T follicular helper cell (primary cell): ENCODE measurements at places on chromosomes 7 and 10.

DNA sequence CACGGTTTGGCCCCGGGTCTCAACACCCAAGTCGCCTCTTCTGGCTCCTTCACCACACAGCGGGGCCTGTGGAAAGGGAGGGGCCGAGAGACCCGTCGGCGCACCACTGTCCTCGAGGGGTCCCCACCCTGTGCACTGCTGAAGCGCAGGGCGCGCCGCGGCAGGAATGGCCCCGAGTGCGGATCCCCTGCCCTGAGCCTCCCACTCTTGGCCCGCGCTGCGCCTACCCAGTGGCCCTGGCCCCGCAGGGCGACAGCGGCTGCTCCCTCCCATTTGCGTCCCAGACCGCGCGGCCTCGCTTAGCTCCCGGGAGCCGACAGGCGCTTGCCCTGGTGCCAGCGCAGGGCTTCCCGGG, 2.1 kb upstream of the SFMBT2 start:
- no peak for DNase-seq

- DNase-seq, result no peak
These were observed 159.1 kb downstream of the LRRC4 start for GRCh38 chr7:127872122-127872521.

DNA sequence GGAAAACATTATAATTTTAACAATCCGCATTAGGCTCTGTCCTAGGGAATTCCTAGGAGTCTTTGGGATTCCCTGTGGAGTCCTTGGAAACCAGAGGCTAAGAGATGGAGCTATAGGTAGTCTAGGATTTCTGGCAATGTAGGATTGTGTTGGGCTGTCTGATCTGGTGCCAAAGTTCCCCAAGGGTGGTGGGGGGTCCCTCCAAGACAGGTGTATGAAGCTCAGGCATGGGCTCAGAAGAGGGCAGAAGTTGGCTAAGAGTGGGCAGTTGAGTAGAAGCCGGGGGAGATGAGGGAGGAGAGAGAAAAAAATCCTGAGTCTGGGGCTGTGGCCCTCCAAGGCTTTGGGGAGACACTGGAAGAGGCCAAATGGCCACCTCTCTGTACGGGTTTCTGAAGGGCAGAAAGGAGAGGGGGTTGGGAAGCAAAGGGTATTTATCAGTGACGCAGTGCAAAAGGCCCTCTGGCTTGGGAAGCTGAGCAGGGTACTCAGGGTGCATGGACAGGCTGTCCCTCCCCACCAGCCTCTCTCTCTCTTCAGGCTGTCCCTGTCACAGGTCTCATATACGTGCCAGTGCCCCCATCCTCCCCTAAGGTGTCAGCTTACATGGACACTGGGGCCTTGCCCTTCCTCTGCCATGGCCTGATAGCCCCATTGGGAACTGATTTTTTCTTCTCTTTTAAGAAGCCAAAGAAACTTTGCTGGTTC, 929 bp downstream of the HOXA6 start:
- no peak for DNase-seq

DNA sequence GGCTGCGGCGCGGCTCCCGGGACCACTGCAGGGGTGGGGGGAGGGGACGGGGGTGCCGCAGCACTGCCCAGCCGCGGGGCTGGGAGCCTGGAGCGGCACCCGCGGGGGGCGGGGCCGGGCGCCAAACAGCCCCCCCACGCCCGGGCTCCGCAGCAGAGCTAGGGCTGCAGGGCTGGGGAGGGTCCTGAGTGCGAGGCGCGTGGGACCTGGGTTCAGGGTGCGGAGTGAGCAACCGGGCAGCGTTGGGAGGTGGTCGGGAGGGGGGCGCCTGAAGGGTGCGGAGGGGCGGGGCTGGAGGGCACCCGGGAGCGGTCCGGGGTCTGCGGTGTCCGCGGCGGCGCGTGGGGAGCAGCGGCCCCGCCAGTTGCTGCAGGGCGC, 528 bp downstream of the CAMK2G start:
- no peak for DNase-seq

DNA sequence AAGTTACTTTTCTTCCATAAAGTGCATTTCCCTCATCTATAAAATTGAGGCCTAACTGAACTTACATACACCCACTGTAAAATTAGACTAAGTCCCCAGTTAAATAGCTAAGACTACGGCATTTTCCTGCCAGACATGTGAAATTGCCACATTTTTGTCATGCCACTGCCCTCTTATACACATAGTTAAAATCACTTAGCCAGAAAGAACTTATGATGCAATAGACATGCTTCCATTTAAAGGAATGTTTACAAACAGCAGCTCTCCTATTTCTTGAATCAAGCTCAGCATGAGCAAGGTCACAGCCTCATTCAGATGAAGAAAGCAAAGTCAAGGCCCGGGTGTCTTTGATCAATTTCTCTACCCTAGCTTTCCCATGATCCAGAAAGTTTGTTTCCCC, 175.7 kb downstream of the LRRN3 start:
- no peak for DNase-seq

GRCh38 chr10:26837139-26837538, 23.6 kb downstream of the ABI1 start:
- no peak for DNase-seq

- no peak for DNase-seq
These were observed 14.4 kb downstream of the CCDC6 start for GRCh38 chr10:59891936-59892335.

GRCh38 chr7:158705234-158705850, 738 bp upstream of the NCAPG2 start:
- no peak for DNase-seq

DNA sequence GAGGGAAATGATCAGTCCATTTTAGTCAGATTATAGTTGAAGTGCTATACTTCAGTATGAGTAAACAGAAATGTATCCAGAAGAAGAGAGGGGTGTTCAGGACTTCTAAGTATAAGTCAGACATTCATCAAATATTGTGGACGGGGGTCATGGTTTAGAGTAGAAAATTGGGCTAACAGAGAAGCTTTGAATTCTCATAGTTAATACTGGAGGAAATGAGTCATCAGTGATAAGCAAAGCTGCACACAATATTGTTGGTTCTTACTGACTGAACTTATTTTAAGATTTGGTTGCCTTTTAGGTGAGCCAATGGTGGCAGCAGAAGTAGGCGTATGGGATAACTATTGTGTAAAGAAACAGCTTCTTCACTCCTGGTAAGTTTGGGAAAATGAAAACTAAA, 1.7 kb upstream of the SUMF2 start:
- no peak for DNase-seq

DNA sequence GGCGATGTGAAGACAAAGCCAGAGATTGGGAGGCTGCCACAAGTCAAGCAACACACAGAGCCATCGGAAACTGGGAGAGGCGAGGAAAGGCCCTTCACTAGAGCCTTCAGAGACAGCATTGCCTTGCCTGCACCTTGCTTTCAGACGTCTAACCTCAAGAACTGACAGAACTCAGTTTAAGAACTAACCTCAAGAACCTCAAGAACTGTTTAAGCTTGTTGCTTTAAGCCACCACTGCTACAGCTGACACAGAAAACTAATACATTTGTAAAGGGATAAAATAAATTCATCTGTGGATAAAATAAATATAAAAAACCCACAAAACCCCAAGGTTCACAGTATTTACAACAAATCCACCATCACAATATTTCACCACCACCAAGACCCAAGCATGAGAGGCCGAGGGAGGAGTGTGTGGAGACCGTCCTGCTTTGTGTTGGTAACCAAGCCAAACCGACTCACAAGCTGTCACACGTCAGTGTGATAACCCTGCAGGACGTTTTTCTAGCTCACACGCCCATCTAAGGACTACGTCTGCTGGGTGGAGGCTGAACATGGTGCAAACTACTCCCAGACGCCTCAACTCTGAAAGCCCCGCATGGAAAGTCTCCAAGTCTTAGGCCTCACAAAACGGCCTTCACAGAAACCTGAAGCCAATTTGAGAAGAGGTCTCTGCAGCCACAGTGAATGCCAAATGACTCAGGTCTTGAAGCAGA, 116.8 kb downstream of the ABLIM1 start:
- peak; percentile 69 for DNase-seq
